Stimulated activated CD8-positive, alpha-beta memory T cell treated with anti-CD3 and anti-CD28 coated beads, Interleukin-4, amount 100 ng/mL, for 48 hours (primary cell): ENCODE measurements at places on chromosomes 2 and 18.

DNA sequence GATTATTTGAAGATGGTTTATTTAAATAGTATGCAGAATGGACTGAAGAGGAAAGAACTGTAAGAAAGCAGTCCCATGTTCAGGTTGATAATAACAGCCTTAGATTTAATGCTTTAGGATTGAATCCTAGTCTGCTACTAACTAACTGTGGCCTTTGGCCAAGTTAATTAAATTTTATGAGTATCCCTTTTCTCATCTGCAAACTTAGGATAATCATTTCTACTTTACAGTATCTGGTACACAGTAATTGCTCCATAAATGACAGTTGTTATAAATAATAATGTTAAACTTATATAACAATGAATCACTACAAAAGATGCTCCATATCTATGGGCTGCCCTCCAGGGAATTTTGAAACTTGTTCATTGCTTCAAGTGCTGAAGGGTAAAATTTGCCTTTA is 41.0 kb downstream of the FAP start:
- no peak for DNase-seq

GRCh38 chr2:235211056-235211455 is 259.2 kb downstream of the SH3BP4 start:
- no peak for DNase-seq

DNA sequence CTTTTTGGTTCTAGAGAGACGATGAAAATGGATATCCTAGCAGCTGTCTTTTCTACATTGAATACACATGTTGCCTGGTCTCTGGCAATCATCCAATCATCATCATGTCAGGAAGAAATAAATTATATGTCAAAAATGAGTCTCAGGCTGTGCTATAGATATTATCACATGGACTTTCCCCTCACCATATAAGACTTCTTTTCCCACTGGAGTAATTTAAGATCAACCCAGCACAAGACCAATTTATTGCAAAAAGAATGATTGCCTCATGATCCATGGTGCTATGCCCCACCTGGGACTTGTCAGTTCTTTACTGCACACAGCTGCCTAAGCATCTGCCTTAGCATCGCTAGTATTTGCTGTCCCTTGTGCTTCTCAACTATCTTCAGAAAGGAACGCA is 783.7 kb upstream of the TMEFF2 start:
- no peak for DNase-seq

- DNase-seq, result no peak
Observed at GRCh38 chr2:147342329-147342728, 502.5 kb upstream of the ACVR2A start.

DNA sequence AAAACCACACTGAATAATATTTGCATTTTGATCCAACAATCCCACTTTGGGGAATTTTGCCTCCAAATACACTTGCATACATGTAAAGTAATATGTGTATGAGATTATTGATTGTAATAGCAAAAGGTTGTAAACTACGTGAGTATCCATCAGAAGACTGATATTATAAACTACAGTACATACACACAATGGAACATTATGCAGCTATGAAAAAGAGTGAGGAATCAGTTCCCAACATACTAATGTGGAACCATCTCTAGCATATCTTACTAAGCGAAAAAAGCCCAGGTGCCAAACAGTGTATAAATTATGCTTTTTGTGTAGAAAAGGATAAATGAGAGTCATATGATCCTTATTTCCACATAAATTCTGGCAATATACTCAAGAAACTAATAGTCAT is 16.0 kb upstream of the C2orf74 start:
- DNase-seq, result no peak

DNA sequence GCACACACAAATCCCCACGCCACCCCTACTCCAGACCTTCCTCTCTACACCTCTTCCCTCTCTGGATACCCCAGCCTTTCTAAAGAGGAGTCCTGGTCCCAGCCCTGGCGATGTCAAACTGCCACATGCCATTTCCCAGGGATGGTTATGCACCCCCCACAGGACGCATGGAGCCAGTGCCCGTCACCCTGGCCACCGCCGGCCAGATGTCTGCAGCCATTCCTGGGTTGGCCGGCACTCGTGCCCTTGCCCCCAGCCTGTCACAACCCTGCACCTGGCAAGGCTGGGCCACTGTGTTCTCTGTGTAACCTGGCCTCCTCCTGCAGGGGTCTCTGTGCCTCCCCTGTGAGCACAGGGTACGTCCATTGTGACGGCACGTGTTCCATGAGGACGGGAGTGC is 58.1 kb upstream of the NFATC1 start:
- no peak for DNase-seq

DNA sequence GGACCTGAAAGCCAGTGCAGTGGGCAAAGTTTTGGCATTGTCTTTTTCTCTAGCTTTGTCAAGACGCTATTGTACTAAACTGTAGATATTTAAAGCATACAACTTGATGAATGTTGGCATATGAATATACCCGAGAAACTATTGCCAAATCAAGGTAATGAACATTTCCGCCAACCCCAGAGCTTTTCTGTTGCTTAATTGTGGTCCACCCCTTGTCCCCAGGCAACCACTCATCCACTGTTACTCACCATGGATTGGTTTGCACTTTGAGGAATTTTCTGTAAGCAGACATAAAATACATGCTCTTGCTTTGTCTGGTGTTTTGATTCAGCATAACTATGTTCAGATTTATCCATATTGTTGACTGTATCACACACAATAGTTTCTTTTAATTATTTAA is 688.4 kb downstream of the ADCYAP1 start:
- no peak for DNase-seq

DNA sequence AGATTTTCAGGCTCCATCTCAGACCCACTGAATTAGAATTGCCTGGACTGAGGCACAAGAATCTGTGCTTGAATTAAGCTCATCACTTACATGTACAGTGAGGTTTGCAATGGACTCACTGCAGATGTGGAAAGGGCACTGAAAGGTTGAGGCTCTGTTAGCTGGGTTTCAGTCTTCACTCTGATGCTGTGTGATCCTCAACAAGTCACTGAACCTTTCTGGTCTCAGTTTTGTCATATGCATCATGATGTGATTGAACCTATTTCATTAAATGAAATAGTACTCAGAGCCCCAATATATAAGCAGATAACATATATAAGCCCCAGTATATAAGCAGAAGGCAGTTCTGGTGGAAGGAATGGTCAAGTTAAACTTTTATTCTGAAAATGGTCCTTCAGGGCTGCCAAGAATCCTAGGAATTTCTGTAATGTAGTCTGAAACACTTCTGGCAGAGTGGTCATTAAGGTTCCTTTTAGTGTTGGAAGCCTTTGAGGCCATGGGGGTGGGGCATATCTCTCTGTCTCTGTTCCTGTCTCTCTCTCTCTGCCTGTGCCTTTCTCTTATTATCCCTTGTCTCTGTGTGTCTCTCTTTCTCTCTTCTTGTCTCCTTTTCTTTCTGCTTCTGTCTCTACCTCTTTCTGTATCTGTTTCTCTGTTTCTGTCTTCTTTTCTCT is 110.4 kb downstream of the ADCYAP1 start:
- no peak for DNase-seq

DNA sequence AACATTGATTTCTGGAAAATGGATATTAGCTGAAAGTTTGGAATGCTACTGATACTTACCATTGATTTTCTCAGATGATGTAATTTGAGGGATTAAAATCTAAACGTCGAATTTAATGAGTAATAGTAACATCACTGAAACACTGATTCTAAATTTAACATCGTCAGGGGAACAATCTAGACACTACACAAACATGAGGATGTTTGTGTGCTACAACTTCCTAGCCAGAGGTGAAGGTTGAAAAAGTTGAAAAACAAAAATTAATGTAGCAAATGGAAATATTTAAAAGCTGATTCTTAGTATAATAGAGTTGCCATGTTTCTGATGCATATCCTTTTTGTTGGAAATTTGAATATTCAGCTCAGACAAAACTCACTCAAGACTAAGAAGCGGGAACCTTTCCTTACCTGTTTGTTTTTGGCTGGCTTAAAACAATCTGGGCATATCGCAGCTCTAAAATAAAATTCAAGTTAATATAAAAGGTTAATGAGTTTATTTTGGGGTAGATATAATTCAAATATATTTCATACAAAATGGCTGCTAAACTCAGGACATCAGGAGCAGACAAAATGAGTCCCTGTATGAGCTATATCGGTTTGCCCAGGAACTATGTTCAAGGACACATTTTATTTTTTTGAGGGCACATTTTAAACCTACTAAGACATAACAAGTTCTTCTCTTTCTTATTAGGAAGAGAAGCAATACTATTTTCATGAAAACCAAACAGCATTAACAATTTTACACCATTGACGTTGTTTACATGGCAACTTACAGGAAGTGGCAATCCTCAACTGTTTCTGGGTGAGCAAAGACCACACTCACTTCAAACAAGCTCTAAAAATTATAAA is 52.6 kb upstream of the PEX13 start:
- no peak for DNase-seq

GRCh38 chr2:86330001-86330400 is 7.4 kb downstream of the REEP1 start:
- no peak for DNase-seq

GRCh38 chr2:43480874-43481273 is 115.0 kb downstream of the THADA start:
- DNase-seq, result no peak

- no peak for DNase-seq
Observed at GRCh38 chr2:91839904-91840868, 3031.0 kb upstream of the TEKT4 start.

- DNase-seq, result no peak
Observed at GRCh38 chr2:52473526-52473925, 1294.1 kb upstream of the CHAC2 start.

- no peak for DNase-seq
Observed at GRCh38 chr2:206379266-206379665, 64.1 kb upstream of the ADAM23 start.

- peak; percentile 45 for DNase-seq
Observed at GRCh38 chr2:112724591-112725525, 4.0 kb downstream of the NT5DC4 start.

GRCh38 chr2:73977466-73977865 is 7.2 kb upstream of the TET3 start:
- DNase-seq, result no peak

DNA sequence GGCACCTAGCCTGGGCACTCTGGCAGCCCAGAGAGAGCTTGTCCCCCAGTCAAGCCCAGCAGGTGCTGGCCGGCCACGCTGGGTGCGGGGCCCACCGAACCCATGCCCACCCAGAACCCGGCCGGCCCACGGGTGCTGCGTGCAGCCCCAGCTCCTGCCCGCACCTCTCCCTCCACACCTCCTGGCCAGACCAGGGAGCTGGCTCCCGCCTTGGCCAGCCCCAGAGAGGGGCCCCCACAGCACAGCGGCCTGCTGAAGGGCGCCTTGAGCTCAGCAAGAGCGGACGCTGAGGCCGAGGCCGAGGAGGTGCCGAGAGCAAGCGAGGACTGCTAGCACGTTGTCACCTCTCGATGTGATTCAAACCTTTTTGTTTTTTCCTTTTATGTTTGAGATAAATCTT is 407.0 kb upstream of the KCNJ3 start:
- DNase-seq, result no peak

DNA sequence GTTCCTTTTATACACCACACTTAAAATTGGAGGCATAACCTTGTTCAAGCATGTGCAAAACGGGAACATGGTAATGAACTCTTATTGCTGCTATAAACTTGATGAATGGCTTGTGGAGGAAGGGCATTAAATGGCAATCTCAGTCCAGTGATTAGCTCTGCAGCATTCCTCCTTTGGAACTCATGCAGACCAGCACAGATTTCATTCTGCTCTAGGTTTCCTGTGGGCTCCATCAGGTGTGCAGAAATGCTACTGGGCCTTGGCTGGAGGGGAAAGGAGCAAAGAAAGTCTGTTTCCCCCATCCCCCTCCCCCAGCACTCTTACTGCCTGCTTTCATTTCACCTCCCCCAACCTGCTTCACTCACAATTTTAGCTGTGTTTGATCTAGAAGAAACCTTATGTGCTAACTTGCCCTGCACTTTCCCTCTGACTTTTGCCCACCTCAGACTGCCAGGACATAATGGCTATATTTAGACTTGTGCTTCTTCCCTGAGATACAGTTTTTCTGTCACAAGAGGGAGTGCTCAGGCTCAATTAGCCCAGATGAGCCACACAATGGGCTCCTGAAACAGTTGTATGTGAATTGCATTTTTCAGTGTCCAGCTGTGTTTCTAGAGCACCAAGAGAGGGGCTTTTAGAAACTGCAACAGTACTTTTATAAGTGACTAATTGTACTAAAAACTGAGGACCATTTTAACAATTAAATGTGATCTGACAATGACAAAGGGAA is 109.8 kb downstream of the FSHR start:
- DNase-seq, result no peak

DNA sequence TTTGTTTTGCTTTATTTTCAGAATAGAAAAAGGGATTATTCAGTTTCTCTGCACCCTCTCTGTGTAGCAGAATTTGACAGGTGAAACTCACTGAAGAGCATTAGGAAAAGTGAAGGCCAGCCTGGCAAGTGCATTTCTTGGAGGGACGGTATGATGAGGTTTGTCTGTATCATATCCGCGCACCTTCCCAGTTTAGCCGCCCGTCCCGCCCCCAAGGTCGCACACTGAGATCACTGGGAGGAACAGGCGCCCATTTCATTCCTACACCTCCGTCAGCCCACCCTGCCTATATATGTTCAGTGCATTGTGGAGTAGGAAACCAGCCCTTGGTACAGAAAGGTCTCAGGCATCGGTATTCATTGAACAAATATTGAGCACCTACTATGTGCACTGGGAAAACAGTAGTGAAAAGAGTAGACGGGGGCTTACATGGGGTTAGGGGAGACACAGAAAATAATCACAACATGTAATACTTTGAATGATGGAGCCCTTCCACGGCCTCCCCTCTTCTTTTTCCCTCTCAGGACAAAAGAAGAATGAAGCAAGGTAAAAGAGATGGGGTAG is 678 bp upstream of the FECH start:
- DNase-seq, result no peak

DNA sequence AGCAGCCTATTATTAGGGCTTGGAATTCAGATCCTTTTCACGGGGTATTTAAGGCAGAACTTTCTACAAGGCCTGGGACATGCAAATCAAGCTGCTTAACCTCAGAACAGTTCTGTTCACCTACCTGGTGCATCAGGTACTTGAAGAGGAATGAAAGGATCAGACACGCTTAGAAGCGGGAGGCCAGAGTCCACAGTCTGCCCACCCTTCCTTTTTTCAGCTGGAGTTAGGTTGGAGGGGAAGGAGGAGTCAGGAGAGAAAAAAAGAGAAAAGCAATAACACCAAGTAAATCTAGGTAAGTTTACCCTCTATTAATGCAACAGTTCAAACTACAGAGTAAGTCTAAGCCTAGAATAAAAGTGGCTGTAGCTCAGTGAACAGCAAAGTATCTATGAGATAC is 58.6 kb upstream of the NFU1 start:
- no peak for DNase-seq

DNA sequence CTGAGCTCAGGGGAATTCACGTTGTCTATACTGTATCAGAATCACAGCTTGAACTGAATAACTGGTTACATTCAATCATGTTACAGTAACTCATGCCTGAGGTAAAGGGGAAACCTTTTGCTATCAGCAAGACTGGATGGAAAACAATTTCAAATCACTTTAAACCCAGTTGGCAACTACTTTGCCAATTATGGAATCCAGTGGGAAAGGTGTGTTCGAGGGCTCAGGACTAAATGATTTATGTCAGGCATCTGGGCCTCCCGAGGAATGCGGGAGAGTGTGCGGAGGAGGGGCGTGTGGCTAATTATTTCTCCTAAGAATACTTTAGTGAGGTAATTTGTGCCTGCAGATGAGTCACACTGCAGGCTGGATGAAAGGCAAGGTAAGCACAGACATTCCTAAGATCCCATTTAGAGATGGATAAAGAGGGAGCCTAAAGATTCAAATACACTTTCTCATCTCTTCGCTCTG is 100.1 kb downstream of the HRH4 start:
- no peak for DNase-seq

- peak; percentile 49 for DNase-seq
Observed at GRCh38 chr2:98658816-98659490, 50.6 kb downstream of the UNC50 start.

GRCh38 chr2:42095923-42096408 is 48.1 kb downstream of the PKDCC start:
- DNase-seq, result peak; percentile 83
